ENCODE measurements at places on chromosomes 3 and 15.

- DNase-seq, result no peak
These were observed 384.7 kb downstream of the NTRK3 start for GRCh38 chr15:87871731-87872320.

DNA sequence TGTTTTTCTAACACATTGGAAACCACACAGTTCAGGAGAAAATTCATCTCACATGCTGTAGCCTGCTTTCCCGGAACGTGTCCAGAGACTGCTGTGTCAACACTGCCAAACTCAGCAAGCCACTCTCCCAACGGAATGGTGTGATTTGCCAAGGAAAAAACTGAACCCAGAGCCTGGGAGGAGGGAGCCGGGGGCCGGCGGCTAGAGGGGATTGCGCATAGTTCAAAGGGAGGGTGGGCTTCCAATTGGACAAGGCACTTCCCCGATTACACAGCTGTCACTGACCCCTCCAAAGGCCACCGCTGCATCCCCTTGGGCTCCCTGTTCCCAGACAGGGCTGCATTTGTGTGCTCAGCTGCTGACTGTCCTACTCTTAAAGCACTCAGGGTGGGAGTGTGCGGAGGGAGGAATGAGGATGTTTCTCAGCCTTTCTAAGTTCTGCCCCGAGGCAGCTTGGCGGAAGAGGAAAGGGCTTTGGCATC is 256.2 kb downstream of the ZNF621 start:
- no peak for DNase-seq

DNA sequence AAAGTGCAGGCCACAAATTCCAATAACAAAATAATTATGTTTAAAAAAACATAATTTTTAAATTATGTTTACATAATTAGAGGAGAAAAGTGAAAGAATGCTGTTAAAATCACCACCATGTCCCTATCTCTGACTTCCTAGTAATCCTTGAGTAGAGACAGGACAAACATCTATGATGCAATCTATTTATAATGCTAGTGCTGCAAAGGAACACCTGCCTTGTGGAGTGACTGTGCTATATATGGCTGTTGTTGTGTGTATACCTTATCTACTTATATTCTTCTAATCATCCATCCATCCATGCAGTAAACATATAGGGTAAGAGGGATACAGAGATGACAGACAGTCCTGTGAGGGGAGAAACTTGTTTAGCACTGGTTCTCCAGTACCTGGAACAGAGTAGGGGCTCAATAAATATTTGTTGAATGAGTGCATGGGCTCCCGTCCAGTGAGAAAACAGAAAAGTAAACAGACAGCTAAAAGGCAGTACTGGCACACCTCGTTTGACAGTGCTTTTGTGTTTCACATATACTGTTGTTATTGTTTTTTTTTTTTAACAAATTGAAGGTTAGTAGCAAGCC is 229.3 kb upstream of the UBE2E1 start:
- DNase-seq, result no peak

DNA sequence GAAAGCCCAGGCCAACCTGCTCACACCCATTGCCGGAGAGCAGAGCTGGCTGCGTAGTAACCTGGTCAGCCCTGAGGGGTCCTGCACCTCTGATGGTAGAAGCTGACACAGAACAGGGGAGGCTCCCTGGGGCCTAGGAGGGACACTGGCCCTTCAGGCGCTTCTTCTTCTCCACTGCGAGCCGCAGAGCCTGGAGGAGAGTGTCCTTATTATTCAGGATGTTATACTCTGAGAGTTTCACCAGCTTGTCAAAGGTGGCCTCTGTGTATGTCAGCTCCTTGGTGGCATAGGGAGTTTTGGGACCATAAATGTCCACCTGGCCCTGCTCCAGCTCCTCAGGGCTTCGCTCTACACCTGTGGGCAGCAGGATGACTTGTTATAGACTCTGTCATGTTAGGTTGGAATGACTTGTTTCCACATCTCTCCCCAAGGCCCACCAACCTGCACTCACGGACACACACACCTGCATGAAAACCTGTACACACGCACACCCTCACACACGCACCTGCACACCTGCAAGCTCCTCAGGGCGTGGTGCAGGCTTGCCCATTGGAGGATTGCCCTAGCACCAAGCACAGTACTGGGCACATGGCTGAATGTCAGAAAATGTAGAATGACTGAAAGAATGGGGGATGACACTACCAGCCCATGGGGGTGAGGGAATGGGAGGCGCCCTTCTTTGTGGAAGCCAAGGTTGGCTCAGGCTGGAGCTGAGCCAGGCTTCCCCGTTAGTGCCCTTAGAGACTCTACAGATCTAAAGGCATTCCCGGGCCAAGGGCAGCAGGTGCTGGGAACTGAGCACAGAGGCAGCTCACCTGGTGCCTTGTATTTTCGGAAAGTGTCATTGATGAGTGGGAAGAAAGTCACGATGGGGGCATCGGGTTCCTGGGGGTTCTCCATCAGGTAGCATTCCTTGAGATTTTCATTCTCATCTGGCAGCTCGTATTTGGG is 11.5 kb upstream of the EHD4 start:
- DNase-seq, result no peak

DNA sequence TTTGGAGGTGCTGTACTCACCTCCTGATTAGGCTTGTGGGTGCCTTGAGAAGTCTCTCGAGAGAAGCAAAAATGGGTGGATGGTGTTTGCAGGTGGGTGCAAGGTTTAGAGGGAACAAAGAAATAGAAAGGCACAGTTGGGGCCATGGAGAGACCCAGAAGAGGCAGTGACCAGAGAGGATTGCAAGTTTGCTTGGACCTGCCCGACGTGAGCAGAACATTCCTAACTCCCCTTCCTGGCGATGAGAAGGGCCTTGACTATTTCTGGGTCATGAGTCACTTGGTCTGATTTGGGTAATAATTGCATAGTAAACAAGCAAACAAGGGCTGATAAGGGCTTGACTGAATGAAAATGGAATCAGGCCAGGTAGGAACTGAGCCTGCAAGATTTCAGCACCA is 7.0 kb upstream of the CTSH start:
- no peak for DNase-seq

DNA sequence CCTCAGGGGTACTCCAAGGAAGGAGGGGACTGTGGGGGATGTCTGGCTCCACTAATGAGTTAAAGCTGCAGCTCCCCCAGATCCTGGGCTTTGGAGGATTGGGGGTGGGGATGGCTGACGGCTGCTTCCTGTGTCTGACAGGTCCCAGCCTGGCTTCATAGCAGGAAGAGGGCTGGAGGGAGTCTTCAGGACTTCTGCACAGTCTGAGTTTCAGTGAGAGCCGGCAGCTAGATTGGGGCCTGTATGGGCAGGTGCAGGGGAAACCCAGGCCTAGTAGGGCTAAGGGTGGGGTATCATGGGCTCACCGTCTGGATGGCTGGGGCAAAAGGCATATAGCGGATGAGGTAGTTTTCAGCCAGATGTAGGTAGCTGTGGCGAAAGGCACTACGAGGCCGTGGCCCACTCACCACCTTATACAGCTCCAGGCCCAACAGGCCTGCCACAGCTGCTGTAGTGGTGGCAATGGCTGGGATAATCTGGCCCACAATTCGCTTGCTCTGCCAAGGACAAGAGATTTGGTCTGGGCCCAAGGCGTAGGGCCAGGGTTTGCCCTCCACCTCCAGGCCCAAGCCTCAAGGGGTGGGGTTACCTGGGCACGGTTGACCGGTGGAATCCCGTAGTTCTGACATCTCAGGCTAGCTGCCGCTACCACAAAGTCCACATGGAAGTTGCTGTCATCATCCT is 4.5 kb downstream of the INKA1 start:
- no peak for DNase-seq

DNA sequence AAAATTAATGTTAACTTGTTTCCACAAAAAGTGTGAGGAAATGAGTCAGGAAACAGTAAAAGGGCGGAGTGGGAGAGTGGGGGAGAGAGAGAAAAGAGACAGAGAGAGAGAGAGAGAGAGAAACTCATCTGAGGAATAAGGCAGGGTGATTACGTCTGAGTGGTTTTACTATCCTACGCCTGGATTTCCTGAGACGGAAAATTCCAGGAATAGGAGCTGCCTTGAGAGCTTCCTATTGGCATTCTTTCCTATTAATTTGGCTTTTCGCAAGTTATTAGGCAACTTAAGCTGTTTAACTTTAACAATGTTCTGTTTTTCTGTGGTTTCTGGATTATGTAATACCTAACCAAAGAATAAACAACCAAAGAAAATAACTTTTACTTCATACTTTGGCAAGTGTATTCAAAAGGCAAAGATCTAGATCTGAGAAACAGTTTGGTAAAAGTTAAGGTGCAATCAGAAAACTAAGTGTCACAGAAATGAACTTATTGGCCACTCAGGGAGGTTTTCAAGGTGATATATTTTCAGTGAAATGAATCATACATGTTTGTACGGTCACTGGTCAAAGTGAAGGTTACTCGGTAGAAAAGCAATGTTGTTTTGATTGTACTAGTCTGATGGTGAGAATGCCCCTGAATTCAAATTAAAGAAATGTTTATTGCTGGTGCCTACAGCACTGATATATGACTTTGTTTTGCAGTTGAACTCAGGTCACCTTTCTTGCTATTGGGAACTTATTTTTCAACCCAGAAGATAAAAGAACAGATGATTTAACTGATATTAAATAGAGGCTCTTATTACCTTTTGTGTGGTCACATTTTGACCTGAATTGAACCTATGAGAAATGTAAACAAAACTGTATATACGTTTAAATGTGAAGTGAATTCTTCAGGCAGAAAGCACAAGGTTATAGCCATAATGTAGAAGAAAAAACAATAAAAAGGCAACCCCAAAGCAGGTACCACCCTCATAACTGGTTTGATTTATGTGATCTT is 39.9 kb upstream of the TNFSF10 start:
- DNase-seq, result peak; percentile 52

GRCh38 chr3:159627229-159627628 is 361.4 kb upstream of the IL12A start:
- no peak for DNase-seq

DNA sequence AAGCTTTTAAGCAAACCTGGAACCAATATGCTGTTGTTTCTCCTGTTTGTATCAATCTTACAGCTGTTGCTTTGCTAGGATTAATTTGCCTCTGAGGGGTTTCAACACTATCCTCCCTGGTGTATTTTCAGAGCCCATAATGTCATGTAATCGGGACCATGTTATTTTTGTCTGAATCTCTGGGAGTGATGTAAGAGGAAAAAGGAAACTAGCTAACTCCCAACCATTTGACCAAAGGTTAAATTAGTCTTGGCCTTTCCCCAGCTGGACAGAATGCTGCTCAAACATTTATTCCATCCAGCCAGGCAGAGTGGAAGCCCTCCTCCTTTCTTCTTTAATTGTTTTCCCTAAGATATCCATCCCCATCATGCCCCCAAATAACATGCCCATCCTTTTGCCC is 142.2 kb downstream of the ALDH1A2 start:
- no peak for DNase-seq

GRCh38 chr15:73924171-73924921 is 1.9 kb upstream of the LOXL1 start:
- DNase-seq, result no peak

DNA sequence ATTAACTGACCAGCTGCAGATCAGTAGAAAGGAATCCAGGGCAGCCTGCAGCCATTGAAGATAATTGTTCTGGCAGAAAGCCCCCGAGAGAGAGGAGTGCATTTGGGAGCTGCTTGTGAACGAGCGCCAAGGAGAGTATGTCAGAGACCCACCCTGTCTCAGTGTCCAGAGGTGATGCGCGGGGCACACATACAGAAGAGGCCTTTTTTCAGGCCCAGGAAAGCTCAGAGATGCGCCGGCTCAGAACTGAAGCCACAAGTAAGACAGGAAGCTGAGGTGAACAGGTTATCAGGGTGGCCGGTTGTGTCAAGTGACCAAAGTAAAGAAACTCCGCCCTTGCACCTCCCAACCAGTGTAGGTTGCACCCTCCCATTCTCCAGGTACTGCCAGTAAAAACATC is 59.8 kb upstream of the HEG1 start:
- no peak for DNase-seq

DNA sequence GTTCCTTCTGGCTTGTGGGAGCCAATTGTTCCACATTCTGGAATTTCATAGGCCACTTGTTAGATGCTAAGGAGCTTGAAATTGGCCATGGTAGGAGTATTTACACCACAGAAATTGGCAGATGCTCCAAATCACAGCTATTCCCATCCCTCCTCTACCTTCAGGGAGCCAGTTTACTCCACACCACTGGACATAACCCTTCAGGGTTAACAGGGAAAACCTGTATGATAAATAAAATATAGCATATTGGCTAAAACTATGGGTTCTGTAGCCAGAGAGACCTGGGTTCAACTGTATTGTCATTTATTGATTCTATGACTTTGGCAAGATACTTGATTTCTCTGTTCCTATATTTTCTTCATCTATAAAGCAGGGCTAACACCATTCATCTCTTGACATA is 384.2 kb upstream of the PROK2 start:
- DNase-seq, result no peak

DNA sequence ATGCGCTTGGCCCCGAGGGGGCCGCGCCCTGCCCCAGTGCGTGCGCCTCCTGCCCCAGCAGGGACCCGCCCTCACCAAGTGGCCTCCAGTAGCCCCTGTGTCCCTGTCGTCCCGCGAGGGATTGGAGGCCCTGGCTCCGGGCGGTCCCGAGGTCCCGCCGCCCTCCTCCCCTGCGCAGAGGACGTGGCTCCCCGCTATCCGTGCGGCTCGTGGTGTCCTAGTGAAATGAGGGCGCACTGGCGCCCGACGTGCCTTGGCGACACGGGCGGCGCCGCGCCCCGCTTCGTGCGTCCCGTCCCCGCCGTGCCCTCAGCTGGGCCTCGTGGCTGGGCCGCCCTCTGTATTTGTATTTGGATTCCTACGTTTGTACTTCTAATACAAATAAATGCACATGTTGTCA is 557.5 kb downstream of the OCA2 start:
- no peak for DNase-seq

GRCh38 chr15:62969442-62970089 is 73.0 kb upstream of the TPM1 start:
- DNase-seq, result no peak

DNA sequence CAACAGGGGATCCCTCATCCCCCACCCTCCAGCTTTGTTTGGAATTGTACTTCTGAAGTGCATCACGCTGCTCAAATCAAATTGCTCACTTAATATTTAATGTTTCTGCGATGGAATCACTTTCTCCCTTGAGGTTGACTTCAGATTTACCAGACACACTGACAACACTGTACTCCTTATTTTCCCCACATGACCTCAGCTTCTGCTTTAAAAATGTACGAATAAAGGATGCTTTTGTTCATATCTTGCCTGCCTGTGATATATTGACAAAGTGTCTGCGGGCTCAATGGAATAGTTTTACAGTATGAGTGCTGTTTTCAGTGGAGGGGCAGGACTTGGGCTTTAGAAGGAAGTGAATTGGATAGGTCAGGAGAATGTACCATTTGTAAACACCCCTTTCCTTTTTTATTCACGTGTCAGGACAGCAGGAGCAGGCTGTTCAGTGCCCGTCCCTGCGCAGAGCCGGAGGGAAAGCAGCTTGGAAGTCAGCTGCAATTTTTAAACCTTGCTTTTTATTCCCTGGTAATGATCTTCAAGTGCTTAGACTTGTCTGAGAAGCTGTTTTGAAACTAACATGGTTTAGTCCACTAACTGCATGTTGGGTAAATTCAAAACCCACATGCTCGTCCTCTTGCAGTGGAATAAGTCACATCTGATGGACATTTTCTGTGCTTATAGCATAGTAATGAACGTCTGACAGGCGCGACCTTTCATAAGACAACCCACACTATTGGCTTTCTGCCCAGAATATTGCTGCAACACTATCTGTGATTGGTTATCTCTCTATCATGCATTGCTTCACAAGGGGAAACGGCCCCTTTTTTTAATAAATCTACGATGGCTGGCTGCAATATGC is 29.9 kb downstream of the MBNL1 start:
- peak; percentile 54 for DNase-seq

GRCh38 chr3:15858547-15859506 is 61.0 kb upstream of the ANKRD28 start:
- DNase-seq, result no peak

GRCh38 chr3:126451511-126451910 is 24.2 kb downstream of the ZXDC start:
- no peak for DNase-seq

GRCh38 chr3:72782521-72782920 is 65.7 kb downstream of the SHQ1 start:
- no peak for DNase-seq

Measured in NCI-H460 (cell line).